ENCODE measurements at places on chromosomes 1 and 21.

GRCh38 chr1:84689514-84690396 is 506 bp downstream of the SSX2IP start:
- DNase-seq: no peak

GRCh38 chr21:45378258-45378966 is 26.6 kb upstream of the COL18A1 start:
- DNase-seq: no peak

DNA sequence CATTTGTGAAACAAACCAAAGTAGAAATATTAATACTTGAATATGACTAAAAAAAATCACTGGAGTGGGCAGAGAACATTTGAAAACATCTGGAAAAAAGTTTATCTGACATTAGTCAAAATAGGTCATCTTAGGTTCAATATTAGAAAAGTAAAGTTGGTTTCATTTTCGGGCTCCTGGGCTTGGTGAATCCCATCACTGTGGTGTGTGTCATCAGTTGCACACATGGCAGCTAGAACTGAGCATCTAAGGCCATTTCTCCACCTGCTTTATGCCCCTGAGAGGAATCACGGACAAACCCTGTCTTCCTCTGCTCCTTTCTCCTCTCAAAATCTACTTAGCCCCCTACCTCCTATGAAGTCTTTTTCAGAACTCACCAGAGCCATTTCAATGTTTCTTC is 5.4 kb downstream of the HSD11B1 start:
- DNase-seq: no peak

DNA sequence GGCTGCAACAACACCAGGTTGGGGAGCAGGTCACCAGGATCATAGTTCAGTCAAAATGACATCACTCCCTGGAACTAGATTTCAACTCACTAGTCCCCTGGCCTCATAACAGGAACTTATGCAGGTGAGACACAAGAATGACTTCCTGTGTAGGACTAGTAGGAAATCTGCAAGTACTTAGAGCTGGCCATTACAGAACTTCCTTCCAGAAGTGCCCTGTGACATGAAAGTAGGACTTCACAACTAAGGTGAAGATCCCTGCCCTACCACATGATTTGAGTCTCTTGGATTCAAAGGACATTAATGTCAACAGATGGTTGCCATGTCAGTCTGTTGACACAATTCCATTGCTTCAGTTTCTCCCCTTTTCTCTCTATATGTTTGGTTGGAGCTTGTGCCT is 223.1 kb downstream of the RPS6KC1 start:
- DNase-seq: no peak

DNA sequence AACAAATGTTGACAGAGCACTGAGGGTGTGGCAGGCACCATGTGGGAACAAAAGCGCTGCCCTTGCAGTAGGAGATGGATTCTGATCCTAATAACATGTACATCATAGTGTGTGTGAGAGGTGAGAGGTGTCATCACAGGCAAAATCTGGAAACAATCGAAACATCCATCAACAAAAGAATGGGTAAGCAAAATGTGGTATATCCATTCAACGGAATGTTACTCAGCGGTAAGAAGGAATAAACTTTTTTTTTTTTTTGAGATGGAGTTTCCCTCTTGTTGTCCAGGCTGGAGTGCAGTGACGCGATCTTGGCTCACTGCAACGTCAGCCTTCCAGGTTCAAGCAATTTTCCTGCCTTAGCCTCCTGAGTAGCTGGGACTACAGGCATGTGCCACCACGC is 112.3 kb downstream of the ACTL8 start:
- no peak for DNase-seq

GRCh38 chr1:214426426-214426812 is 125.0 kb downstream of the PTPN14 start:
- DNase-seq: no peak

- DNase-seq: no peak
Measured at GRCh38 chr1:172898866-172899265, 151.9 kb downstream of the TNFSF18 start.

DNA sequence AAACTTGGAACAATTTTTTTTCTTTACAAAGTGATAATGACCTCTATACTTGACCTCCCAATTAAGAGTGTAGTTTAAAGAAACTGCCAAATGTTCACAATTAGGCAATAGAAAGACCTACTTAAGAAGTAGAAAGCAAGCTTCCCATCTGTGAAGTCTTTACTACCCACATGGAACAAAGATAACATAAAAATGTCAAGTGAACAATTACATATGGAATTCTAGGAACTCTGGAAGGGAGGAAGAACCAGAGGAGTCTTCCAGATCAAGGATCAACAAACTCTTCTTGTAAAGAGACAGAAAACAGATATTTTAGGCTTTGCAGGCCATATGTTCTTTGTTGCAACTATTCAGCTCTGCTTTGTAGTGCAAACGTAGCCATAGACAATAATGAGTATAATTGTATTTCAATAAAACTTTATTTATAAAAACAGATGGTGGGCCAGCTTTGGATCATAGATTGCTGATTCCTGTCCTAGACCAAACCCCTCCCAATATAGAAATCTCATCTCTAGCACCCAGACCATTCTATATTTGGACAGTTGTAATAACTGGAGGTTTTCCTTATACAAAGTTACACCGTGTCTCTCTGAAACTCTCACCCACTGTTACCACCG is 68.4 kb upstream of the MAGI3 start:
- no peak for DNase-seq

- DNase-seq: no peak
Measured at GRCh38 chr1:229434641-229435051, 752 bp upstream of the ACTA1 start.

GRCh38 chr1:178495158-178495557 is 1.6 kb downstream of the CLEC20A start:
- DNase-seq: no peak

- no peak for DNase-seq
Measured at GRCh38 chr1:63807046-63807445, 33.2 kb downstream of the ROR1 start.

DNA sequence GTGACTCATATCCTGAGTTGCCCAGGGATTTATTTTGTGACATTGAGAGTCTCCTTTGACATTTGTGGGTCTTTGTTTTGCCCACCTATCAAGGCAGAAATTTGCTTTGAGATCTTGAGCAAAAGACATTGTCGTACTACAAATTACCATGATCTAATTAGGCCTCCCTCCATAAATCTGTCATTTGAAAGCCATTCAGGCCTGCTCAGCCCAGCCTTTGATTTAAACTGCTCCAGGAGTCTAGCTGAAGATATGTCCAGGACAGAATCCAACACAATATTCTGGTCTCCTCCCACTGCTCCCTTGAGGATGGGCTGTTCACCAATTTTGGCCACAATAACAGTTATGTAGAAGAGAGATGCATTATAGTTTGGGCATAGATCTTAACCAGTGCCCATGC is 86.7 kb downstream of the PROX1 start:
- no peak for DNase-seq

- DNase-seq: no peak
Measured at GRCh38 chr1:29450591-29450990, 214.3 kb downstream of the PTPRU start.

- DNase-seq: no peak
Measured at GRCh38 chr1:29961293-29962059, 725.2 kb downstream of the PTPRU start.

- peak; percentile 47 for DNase-seq
Measured at GRCh38 chr1:23528250-23528978, 2.6 kb downstream of the E2F2 start.

GRCh38 chr1:202013603-202014002 is 3.2 kb downstream of the ELF3 start:
- no peak for DNase-seq

DNA sequence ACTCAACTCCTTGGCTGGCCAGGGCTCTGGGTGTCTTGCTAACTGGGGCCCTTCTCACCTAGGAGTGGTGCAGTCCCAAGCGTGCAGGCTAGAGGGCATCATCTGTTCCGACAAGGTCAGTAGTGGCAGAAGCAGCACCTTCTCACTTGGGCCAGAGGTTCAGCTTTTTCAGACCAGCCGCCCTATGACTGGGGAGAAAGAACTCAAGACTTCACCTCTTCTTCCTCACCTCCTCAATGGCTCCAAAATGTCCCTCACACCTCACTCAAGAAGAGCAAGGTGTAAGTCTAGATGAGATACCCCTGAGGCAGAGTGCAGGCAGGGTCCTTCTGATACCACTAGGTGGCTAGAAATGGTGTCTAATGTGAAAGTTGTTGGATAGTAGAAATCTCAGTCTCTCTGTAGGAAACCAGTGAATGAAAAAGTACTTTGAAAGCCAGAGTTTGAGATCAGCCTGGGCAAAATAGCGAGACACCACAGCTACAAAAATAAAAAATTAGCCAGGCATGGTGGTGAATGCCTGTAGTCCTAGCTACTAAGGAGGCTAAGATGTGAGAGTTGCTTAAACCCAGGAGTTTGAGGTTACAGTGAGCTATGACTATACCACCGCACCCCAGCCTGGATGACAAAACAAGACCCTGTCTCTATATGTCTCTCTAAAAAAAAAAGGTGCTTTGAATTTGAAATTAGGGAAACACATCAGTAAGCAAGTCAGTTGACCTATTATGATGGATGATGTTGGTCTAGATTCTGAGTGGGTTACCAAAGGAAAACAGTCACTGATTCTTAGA is 8.6 kb upstream of the IL20 start:
- no peak for DNase-seq

GRCh38 chr1:154264454-154264853 is 8.0 kb upstream of the HAX1 start:
- DNase-seq: no peak

DNA sequence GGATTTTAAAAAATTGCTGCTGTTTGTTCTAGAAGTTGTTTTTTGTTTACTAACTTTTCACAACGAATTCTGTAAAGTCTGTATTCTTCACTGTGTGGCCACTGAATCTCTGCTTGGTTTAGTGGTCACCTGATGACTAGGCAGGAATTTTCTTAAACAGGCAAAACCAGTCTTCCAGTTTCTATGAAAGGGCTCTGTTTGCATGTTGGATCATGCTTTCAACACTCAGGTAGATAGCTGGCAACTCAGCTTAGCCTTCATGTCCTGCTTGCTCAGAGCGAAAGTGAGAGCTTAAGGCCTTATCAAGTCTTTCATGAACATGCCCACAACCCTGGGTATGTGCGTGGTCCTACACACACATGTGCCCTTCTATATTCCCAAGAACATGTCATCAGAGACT is 52.4 kb upstream of the CCDC190 start:
- no peak for DNase-seq

- no peak for DNase-seq
Measured at GRCh38 chr1:247906504-247907047, 11.2 kb downstream of the OR2W3 start.

DNA sequence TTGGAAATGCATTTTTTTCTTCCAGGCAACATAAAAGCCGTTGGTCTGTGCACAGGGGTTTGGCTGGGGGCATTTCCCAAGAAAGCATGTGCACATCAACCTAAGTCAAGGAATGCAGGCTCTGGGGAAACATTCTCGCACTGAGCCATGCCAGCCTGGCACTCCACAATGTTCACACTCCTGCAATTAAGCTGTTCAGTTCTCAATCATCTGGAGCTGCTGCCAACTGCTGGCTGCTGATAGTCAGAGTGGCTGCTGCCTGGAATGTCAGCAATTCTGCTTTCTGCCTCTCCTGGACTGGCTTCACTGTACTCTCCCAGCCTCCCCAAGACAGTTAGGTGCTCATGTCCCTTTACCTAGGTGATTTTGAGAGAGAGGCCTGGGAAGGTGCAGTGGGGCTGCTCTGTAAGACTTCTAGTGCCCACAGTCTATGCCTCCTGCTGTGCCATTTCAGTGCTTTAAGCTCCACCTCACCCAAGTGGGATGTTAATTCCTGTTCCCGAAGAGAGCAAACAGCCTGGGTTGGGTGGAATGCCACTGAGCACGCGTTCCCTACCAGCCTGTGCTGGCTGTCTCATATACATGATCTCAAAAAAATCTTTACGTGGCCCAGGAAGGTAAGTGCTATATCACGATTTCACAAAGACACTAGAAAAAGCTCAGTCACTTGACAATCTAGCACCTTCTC is 131.7 kb downstream of the BRINP2 start:
- no peak for DNase-seq

DNA sequence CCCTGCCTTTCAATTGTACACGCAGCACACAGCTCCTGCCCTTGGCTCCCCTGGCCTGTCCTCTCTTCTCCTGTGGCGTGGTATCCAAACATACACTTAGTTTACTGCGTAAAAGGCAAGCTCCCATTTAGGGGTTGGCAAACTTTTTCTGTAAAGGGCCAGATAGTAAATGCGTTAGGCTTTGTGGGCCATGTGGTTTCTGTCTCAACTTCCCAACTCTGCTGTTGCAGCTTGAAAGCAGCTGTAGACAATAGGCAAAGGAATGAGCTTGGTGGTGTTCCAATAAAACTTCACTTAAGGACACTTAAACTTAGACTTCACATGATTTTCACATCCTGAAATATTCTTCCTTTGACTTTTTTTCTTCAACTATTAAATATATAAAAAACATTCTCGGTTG is 63.3 kb downstream of the RHOU start:
- no peak for DNase-seq

DNA sequence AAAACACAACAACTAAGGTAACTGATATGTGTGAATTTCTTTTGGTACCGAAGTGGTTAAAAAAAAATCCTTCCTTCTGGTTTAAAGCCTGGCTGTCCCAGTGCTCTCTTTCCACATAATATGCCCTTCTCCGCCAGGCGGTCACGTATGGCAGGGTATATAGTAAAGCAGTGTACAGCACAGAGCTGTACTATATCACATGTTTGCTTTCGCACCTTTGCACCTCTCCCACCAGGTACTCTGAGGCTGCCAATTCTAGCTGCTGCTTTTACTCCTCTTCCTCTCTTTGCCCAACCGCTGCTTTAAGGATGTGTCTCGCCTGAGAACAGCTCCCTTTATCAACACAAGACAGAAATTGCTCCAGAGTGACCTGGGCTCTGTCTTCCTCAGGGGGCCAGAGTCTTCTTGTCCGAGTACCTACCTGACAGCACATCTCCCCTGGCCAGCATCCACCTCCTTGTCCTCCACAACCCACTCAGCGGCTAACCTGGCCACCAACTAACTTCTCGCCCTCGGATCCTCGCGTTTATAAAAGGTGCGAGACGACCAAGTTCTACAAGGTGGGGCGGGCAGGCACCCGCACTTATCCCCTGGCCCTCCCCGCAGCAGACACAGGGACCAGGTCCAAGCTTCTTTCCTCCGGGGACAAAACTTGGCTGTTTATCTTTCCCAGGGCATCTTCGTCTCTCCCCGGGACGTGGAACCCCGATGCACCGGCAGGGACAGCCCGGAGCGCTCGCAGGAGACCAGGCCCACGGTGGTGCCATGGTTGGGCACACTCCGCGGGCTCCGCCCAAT is 1.6 kb downstream of the COLGALT2 start:
- DNase-seq: no peak

DNA sequence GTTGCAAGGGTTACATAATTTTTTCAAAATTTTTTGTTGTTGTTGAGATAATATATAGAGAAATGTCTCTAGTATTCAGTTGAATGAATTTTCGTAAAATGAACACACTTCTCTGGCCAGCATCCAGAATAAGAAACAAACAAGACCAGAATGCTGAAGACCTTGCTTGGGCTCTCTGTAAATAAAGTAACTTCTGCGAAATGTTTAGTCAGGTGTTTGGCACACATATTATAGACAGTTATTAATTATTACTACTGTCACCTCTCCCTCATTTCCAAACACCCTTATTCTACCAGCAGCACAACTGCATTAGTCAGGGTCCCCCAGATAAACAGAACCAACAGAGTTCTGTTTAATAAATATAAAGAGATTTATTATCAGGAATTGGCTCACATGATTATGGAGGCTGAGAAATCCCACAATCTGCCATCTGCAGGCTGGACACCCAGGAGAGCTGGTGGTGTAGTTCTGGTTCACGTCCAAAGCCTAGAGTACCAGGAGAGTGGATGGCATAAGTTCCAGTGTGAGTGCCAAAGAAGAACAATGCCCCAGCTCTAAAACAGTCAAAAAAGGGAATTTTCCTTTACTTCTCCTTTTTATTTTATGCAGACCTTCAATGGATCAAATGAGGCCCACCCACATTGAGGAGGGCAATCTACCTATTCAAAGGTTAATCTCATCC is 44.1 kb upstream of the KCND3 start:
- no peak for DNase-seq

Data from activated CD4-positive, alpha-beta T cell treated with anti-CD3 and anti-CD28 coated beads for 24 hours (primary cell).